ENCODE measurements at places on chromosomes 3 and 15. TPM values are rescaled to one million over a fixed set of nuclear protein-coding genes. Genes with fewer than 3 reads are reported as not detected.

Gene SEMA6D
- total RNA-seq = 12.1 TPM

Gene GBE1
- total RNA-seq = 39.8 TPM

Gene ULK4
- total RNA-seq = 9.1 TPM

Gene CMTM8
- 5.1 TPM for total RNA-seq

Gene CCR4
- not detected for total RNA-seq

All from osteocyte (in vitro differentiated cells).